Amniotic epithelial cell (primary cell): ENCODE measurements at places on chromosomes 3 and 15.
A peak's percentile ranks its signal among the peaks of the same experiment; 100 is the strongest.

DNA sequence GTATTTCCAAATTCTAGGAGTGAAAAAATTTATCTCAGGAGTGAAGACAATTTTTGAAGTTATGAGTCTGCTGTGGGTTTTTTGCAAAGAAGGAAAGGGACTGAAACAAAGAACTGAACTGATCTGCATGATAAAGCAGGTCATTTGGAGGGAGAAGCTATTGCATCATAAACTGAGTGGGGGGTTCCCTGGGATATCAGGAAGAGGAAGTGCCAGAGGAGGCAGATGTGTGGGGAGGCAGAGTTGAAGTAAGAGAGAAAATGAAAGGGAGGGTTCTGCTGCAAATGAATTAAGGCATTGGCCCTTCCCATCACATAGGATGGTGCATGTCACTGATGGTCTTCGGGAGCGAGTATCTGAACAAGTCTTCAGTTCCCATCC lies 379.2 kb downstream of the VPS13C start:
- no peak for DNase-seq

GRCh38 chr3:55294557-55294956 lies 192.5 kb downstream of the WNT5A start:
- no peak for DNase-seq

GRCh38 chr3:64824394-64824909 lies 136.7 kb upstream of the ADAMTS9 start:
- peak; percentile 49 for DNase-seq

DNA sequence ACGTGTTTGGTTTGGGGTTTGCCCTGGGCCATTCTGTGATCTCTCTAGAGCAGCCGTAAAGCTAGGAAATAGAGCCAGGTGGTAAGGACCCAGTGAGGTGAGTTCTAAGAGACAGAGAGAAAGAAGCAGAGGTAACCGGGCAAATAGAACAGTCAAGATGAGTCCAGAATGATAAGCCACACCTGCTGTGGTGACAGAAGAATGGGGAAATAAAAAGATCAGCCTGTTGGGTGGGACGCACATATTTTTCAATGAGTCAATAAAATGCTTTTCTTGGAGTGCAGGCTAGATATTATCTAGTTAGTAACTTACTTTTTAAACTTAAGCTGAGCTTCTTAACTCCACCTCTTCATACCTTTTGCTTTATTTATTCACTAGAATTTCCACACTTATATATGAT lies 135.0 kb downstream of the NFKBIZ start:
- DNase-seq, result no peak

GRCh38 chr3:194154346-194154745 lies 18.4 kb downstream of the HES1 start:
- DNase-seq, result no peak

GRCh38 chr3:27115352-27115751 lies 253.8 kb downstream of the NEK10 start:
- DNase-seq, result no peak

DNA sequence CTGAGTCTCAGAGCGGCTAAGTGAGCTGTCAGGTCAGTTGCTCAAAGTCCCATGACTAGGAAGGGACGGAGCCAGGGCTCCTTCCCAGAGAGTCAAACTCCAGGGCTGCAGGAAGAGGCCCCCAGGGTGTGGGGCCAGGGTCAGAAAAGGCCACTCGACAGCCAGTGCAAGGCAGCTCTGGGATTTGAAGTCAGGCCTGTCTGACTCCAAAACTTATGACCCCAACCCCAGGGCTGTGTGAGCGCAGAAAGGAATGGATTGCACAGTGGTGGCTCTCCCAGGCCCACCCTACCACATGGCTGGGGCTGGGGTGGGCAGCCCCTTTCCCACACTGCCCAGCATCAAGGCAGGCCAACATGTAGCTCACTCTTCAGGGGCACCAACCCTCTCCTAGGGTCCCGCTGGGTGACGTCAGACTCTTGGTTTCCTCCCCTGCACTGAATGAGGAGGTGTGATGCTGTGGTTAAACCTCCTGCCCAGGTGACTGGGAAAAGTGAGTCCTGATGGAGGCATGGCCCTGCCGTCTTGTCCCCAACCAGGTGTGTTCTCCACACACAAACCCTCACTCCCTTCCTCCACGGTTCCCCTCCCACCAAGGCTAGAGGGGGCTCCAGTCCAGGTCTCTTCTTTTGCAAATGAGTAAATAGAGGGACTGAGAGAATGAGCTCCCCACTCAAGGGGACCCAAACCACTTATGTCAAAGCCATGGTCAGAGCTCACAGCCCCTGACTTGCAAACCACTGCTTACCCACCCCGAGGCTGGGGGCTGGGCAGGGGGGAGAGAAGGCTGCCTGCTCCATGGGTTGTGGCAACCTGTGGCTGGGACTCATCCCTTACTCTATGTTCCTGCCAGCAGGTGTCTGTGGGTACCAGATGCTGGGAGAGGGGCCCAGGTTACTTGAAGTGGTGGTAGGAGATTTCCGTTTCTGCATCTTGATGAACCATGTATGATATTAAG lies 23.8 kb upstream of the CORO2B start:
- no peak for DNase-seq

DNA sequence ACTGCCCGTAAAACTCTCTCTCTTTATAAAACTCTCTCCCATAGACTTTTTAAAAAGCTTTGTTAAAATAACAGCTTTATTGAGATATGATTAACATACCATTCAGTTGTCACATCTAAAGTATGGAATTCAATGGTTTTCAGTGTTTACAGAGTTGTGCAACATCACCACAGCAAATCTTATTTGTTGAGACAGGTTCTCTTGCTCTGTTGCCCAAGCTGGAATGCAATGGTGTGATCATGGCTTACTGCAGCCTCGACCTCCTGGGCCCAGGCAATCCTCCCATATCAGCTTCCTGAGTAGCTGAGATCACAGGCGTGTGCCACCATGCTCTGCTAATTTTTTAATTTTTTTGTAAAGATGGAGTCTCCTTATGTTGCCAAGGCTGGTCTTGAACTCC lies 35.9 kb upstream of the TRAK1 start:
- DNase-seq, result peak; percentile 97

DNA sequence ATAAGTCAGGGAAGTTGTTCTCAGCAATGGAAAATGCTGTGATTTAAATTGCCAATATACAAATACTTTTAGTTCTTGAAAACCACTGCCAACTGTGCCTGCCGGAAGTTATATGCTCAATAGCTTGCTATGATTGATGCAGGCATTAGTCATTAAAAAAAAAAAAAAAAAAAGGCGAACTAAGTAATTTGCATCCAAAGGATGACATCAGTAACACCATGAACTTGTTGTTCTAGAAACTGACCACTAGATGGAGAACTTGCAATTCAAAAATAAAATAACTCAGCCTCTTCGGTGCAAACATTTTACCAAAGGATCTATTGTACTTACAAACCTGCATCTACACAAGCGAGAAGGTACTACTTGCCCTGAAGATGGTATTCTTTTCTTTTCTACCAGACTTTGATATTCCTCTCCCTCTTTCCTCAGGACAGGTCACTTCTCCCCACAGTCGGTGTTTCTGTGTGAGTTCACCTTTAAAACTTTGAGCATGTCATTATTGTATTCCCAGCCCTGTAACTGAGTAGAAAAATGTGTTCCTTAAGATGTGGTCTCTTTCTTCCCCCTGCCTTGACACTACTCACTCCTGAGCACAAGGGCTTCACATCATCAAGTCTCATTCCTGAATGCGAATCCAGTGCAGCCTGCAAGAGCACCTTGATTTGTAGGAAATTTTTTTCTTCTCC lies 115.0 kb upstream of the VEPH1 start:
- peak; percentile 73 for DNase-seq

DNA sequence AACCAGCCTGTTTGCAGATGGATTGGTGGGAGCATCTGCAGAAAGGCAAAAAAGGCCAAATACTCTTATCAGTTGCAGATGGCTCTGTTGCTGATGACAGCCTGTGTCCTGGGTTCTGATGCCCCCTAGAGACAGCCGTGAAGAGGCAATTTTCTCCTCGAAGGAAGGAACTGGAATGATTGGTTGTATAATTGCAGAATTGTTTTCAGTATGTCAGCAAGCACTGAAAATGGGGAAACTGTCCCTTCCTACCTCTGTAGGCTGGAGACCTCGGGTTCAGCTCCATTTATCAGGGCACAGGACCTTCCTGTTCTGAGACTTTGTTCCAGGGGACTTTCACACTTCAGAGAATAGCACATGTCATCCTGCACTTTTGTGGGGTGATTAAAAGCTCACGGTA lies 103.0 kb downstream of the PGPEP1L start:
- peak; percentile 68 for DNase-seq

- DNase-seq, result no peak
Observed at GRCh38 chr15:82568986-82569385, 28.7 kb upstream of the RPS17 start.

DNA sequence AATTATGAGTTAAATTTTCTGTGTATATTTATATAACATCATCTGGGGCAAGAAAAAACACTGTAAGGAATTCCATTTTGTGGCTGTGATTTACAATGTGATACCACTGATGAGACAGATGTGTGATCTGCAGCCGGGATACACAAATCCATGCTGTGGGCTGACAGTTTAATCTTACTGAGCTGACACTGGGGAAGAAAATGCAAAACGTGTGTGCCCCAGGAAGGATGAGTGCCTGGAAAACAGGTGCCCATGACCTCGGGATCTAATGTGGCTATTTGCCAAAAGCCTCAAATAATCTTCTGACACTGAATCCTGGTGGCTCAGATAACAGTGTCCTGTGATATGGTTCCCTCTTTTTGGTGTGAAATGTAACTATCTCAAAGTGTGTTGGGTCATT lies 10.5 kb downstream of the MYRIP start:
- DNase-seq, result no peak

GRCh38 chr3:55728461-55729100 lies 241.5 kb upstream of the WNT5A start:
- DNase-seq, result no peak

DNA sequence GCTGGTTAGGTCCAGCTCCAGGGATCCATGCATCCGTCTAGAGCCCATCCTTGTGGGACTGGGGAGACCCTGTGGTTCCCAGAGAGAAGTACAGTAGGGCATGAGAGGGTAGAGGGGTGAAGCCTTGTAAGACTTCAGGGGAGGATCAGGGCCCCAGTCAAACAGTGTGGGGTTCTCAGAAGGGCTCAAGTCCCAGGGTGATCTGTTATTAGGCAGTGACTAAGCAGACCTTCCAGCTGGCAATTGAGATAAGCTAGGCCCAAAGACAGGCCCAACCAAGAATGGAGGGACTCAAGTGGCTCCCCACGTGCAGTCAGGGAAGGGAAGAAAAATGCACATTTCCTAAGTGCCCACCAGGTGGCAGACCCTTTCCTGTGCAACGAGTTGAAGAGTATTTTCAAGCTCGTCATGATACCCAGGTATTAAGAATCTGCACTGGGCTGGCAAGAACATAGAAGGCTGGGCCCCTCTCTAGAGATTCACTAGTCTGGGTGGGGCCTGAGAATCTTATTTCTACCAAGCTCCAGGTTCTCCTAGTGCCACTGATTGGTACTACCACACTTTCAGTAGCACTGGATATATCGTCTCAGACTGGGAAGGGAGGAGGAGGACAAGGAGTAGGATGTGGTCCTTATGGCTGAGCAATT lies 240.8 kb downstream of the NR1D2 start:
- DNase-seq, result peak; percentile 67

- no peak for DNase-seq
Observed at GRCh38 chr15:45326741-45327140, 51.6 kb downstream of the GATM start.

DNA sequence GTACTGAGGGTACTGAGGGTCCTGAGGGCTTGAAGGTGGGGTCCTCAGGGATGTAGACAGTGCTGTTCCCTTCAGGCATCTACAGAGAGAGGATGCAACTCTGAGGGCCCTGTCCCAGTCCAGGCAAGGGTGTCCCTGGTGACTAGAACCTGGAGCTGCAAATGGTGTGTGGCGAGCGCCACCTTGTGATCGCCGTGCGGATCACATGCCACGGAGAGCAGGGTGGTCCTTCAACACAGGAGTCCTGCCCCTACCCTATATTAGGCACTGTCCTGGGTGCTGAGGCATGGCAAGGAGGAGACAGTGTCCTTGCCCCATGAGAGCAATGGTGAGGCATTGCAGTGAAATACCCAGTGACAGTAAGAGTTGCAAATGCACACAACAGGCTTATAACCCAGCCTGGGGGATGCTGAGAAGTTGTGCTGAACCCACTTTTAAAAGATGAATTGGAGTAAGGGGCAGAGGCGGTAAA lies 23.6 kb downstream of the RHCG start:
- DNase-seq, result peak; percentile 41

GRCh38 chr3:154904328-154904727 lies 175.8 kb upstream of the MME start:
- peak; percentile 35 for DNase-seq

DNA sequence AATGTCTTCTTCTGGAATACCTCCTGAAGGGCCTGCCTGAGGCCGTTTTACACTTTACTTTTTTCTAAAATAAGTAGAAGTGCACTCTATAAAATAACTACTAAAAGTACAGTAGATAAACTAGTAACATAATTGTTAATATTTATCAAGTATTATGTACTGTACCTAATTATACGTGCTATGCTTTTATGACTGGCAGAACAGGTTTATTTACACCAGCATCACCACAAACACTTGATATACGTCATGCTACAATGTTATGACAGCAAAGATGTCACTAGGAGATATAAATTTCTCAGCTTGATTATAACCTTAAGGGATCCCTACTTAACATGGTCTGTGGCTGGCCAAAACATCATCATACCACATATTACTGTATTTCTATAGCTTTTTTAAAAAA lies 29.4 kb downstream of the DLG1 start:
- DNase-seq, result no peak

- no peak for DNase-seq
Observed at GRCh38 chr3:190099099-190099498, 21.6 kb downstream of the P3H2 start.

DNA sequence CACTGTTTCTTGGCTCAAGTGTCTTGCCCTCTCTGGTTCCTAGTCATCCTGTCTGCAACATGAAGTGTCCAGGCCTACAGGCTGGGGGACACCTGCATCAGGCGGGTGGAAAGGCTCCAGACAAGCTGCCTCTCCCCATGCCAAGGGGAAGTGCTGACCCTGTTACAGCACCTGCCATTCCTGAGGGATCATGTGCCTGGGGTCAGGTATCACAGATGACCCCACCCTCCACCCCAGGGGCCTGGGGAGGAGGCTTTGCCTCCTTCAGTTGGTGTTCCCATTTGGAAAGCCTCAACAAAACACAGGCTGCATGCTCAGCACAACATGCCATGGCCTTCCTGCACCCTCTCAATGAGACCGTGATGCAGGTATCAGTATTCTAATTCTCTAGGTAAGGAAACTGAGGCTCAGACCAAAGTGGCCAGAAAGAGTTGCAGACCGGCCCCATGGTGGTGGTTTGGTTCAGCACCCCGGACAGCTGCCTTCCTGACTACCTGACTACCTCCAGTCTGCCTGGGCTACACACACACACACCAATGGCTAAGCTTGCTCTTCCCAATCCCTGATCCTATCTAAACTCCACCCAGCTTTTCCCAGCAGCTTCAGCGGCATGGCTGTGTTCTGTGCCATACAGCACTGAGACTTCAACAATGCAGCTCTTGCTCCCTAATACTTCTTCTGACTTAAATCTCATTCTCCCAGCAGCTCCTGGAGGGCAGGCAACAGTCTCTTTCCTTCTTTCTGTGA lies 69.7 kb upstream of the LINGO1 start:
- peak; percentile 48 for DNase-seq

DNA sequence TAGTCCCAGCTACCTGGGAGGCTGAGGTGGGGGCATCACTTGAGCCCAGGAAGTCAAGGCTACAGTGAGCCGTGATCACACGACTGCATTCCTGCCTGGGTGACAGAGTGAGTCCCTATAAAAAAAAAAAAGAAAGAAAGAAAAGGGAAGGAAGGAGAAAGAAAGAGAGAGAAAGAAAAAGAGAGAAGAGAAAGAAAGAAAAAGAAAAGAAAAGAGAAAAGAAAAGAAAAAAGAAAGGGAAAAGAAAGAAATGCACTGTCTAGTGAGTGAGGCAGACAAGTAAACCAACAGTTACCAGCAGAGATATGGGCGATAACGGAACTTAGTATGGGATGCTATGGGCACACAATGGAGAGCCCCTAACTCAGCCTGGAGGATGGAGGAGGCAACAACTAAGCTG lies 37.2 kb upstream of the TSEN2 start:
- no peak for DNase-seq
